ENCODE measurements at places on chromosomes 3 and 15.

DNA sequence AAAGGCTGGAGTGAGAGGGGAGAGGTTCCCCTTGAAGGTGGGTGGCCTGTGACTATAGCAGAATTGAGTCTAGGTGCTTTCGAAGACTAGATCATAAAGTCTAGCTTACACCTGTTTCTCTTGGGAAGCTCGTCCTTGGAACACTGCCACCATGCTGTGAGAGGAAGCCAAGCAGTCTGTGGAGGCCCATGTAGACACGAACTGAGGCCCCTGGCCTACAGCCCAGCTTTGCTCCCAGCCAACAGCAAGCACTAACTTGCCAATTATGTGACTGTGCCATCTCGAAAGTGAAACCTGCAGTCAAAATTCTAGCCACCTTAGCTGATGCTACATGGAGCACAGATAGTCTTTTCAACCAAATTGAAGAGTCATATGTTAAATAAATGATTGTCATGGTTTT lies 190.5 kb upstream of the NECTIN3 start:
- DNase-seq, result peak; percentile 47

DNA sequence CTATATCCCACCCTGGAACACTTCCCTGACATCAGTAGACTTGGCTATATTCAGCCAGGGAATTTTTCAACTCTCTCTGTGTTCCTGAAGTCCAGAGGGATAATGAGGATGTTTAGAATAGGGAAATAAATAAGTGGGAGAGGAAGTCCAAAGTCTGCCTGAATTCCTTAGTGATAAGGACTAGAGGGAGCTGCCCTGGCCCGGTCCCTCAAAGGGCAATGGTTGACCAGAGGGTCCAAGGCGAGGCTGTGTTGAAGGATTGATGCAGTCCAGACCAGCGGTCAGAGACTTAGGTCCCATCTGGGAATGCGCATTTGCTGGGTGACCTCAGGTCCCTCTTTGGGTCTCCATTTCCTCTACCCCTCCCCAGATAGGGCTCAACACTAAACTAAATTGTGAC lies 7.9 kb downstream of the VIPR1 start:
- no peak for DNase-seq

DNA sequence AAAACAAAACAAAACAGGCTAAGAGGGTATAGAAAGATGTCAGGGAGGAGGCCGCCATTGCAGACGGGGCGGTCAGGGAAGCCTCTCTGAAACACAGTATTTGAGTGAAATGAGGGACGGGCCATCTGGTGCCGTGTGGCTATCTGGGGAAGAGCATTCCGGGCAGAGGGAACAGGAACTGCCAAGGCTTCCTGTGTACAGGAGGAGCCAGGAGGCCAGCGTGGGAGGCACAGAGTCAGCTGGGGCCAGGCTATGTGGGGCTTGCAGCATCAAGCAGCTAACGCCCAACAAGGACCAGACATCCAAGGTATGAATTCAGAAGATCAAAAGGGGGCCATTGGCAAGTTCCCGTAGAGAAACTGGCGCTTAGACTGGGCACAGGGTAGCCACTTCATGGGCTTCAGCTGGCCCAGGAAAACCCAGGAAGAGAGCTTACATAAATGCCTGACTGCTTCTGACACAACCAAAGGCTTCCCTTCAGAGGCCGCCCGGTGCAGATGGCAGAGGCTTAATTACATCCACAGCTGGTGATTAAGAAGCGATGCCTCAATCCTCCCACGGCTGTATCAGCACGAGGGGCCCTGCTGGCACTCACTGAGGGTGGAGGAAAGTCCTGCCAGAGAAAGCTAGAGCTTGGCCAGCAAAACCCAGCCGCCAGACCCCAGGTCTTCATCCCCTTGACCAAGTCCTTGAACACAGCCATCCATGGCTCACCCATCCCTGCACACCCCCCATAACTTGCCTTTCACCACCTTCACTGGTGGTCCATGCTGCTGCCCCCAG lies 144.9 kb downstream of the MEGF11 start:
- DNase-seq, result no peak

- DNase-seq, result no peak
Measured at GRCh38 chr3:133996996-133997395, 32.7 kb downstream of the SLCO2A1 start.

DNA sequence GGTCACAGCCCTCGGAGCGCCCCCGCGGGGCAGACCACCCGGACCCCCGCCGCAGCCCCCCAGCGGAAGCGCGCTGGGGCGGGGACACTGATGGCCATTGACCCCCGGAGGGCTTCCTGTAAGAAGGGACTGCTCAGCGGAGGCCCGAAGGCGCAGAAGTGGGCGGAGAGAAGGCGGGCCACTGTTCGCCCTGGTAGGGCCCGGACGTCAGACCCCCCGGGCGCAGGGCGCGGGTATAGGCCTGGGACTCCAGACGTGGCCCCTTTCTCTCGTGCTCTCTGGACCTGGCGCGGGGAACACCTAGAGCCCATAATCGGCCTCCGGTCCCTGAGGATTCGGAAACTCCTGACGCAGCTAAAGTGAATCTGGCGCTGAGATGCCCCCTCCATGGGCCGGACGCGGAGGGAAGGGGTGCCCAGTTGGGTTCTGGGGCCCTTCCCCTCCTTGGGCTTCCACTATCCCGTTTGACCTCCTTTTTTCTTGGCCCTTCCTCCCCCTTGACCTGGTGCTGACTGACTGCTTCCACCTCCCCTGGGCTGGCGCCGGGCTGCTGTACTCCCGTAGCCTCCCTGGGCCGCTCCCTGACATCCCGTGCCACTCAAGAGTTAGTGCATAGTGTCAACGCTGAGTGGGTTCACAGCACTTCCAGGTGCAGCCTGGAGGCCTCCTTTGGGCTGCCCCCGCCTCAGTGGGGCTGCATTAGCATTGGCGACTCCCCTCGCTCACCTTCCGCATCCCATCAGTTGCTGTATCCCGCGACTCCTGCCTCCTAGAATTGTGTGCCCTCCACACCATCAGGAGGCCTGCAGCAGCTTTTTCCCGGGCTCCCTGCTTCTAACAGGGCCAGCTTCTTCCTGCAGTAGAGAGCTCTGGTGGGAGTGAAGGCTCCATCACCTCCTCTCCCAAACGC lies 694 bp downstream of the ABTB1 start:
- peak; percentile 56 for DNase-seq

Measured in GM12865 (cell line).